ENCODE measurements at places on chromosomes 4 and X. TPM values are rescaled to one million over a fixed set of nuclear protein-coding genes. Genes with fewer than 3 reads are reported as not detected.

The COL4A5 gene
- 153 TPM for total RNA-seq

The DSPP gene
- total RNA-seq: not detected

The CYLC1 gene
- total RNA-seq: not detected

The TLR10 gene
- not detected for total RNA-seq

The MAP7D2 gene
- under 0.01 TPM for total RNA-seq

The ADAM29 gene
- total RNA-seq: not detected

The GSX2 gene
- not detected for total RNA-seq

The RAI2 gene
- 0.78 TPM for total RNA-seq

The ANOS1 gene
- 0.24 TPM for total RNA-seq

The ERCC6L gene
- 1.4 TPM for total RNA-seq

The LRAT gene
- 2.1 TPM for total RNA-seq

The ADGRG2 gene
- total RNA-seq: under 0.01 TPM

The CRMP1 gene
- 16.0 TPM for total RNA-seq

The DMP1 gene
- not detected for total RNA-seq

All from epithelial cell of alveolus of lung (primary cell).